AG09319 (cell line): ENCODE measurements at places on chromosomes 7 and 10.

- DNase-seq: no peak
Observed at GRCh38 chr7:107998150-107998549, 4.8 kb downstream of the LAMB1 start.

- no peak for DNase-seq
Observed at GRCh38 chr10:13636776-13637175, 50.0 kb downstream of the PRPF18 start.

DNA sequence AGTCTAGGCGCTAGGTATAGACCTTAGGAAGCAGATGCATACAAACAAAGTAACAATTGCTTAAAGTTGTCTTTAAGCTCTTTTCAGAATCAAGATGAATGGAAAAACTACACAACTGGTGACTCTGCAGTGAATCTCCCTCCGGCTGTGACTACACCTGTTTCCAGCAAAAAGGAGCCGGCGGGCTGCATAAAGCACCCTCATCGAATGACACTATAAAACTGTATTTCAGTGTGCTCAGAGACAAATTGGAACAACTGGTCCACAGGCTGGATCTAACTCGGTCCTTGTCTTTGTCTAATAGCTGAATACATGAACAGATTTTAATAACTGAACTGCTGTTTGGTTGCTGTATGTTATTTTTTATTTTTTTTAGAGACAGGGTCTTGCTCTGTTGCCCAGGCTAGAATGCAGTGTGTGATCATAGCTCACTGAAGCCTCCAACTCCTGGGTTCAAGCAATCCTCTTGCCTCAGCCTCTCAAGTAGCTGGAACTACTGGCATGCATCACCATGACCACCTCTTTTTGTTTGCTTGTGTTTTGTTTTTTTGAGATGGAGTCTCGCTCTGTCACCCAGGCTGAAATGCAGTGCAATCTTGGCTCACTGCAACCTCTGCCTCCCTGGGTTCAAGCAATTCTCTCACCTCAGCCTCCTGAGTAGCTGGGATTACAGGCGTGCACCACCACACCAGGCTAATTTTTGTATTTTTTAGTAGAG lies 64.2 kb upstream of the SVIL start:
- no peak for DNase-seq

DNA sequence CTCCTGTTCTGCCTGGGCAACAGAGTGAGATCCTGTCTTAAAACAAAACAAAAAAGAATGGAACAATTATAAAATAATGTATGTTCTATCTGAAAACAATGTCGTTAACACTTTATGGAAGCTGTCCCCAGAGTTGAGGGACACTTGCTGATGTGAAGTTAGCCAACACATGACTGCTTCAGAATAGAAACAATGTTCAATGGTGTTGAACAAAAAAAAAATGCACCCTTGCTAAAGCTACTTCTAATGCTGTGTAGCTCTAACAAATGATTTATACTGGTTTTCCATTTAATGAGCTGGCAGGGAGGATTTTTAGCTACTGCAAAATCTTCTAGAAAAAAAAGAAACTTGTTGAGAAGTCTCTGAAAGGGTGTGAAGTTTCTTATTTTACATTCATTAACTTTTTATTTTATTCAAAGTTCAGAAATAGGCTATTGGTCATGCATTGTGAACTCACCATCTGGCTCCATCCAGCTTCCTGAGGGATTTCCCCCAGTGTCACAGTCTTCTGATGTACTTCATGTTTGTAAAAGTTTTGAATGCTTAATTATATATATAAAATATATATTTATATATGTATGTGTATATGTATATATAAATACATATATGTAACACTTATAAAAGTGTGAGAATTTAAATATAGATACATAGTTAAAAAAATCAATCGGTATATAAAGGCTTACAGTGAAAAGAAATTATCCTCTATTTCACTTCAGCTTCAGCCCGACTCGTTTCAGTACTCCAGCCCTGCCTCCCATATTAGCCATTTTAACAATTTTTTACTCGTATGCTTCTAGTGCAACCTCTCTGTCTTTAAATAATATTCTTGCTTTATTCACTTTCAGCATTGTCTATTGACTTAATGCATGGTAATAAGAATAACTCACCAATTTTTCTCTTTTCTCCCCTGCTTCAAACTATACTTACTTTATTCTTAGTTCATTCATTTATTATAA lies 35.0 kb downstream of the HDAC9 start:
- DNase-seq: no peak

DNA sequence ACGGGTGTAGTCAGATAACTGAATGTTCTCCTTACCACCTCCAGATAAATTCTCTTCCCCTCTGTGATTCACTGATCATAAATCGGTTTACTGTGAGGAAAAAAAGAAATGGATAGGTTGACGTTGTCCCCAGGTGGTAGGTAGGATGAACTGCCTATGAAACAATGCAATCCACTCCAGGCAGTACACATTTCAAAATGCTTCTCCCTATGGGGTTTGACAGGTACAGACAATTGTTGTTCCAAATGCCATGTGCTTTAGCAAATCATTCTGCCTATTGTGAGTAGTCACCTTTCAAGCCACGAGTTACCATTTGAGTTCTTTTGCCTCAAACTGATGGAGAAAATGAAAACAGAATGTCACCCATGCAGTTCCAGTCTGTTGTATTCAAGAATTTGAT lies 21.8 kb downstream of the VIM start:
- no peak for DNase-seq

GRCh38 chr10:70699659-70700174 lies 27.4 kb downstream of the ADAMTS14 start:
- DNase-seq: no peak

DNA sequence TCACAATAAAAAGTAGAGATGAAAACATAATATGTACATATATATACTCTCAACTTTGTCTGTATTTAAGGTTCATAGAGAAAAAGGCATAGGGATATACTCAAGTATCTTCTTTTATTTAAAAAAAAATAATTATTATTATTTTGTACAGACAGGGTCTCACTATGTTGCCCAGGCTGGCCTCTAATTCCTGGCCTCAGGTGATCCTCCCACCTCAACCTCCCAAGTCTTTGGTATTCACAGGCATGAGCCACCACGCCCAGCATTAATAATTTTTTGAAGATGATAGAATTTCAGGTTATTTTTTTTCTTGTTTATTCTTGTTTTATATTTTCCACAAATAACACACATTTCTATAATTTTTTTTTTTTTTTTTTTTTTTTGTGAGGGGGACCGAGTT lies 113.8 kb downstream of the PLXNA4 start:
- no peak for DNase-seq

DNA sequence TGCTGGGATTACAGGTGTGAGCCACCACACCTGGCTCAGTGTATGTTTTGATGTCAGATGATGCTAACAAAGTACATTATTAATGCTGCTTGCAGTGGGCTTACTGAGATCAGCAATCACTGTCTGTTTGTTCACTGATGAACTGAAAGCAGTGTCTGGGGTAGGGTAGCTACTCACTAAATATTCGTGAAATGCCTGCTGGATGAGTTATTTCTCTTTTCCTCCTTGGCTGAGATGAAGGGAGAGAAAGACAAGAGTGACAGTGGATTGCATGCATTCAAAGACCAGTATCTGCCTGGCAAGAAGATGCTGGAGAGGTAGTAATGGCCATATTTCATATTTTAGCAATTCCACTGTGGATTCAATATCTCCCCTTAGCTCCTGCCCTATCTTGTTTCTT lies 32.3 kb downstream of the FAM107B start:
- DNase-seq: no peak

GRCh38 chr10:70459061-70459773 lies 17.7 kb upstream of the NODAL start:
- no peak for DNase-seq

DNA sequence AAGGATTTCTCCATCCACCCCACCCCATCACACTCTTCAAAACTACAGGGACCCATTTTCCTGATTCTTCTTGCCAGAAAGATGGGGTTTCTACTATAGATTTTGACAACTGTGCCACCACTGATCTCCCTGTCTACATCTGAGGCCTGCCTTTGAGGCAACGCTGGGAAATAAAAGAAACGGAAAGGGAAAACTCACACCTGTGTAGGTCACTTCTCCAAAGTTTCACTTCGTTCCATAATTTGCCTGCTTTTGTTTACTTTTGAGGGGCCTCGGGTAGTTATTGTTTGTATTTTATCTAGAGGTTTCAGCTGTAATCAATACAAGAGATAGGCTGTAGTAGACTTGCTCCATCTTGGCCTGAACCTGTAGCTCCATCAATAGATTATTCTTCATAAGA lies 56.1 kb downstream of the RAPGEF5 start:
- no peak for DNase-seq

DNA sequence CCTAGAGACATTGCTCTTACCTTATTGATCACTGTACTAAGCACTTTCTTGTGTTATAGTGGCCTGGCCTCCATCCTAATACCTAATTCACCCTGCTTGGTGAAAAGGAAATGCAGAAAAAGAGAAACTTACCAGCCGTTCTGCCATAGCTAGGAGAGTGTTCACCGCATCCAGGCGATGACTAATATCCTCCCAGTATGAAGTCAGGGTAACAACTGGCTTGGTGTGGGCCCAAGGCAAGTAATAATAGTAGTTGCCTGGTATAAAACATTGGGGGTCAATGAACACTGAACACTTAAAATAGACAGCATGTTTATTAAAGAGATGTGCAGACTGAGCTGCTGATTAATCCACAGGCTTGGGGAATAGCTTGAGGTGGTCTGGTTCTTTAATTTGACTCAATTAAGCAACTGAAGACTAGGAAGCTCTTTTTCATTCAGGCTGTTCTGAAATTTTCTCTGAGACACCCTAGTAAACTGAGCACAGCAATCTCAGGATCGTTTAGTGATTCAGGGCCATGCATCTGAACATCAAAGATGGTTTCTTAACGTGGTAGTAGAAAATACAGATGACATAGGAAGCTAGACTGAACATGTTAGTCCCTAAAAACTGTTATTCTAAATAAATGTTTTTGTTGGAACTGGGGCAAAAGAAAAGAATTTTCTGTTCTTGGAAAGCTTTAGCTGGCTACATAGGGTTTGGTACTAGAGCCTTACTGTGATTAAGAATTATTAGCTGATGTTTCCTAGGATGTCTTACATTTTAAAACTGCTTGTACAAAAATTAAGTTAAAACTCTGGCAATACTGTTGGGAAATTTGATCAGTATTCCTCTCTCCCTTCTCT lies 102.2 kb downstream of the MYOF start:
- DNase-seq: no peak

DNA sequence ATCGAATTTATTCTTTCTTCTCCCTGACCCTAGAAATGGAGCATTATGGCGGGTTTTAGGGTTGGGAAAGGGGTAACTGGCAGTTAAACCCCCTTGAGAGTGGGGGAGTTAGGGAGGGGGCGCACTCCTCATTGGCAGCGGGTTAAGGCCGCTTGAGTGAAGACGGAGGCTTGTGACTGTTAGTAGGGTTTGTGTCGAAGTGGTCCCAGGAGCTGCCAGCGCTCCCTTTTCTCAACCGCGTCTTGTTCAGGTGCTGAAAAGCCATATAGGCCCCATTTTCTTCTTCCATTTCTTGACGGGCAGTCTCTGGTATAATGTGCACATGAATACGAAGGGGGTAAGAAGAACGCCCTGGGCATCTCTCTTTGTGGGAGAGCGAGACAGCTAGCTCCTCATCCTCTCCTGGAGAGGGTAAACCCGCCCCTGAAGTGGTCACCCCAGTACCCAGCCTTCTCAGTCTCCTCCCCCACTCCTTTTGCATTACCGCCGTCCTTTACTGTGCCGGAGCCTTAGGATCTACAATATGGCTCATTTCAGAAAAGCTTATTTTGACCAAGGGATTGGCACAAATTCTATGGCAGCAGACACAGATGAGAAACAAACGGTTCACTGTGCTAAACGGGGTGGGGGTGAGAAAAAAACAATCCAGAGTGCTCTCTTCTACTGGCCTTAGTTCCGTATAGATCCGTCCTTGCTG lies 836 bp downstream of the KMT2E start:
- DNase-seq: no peak

DNA sequence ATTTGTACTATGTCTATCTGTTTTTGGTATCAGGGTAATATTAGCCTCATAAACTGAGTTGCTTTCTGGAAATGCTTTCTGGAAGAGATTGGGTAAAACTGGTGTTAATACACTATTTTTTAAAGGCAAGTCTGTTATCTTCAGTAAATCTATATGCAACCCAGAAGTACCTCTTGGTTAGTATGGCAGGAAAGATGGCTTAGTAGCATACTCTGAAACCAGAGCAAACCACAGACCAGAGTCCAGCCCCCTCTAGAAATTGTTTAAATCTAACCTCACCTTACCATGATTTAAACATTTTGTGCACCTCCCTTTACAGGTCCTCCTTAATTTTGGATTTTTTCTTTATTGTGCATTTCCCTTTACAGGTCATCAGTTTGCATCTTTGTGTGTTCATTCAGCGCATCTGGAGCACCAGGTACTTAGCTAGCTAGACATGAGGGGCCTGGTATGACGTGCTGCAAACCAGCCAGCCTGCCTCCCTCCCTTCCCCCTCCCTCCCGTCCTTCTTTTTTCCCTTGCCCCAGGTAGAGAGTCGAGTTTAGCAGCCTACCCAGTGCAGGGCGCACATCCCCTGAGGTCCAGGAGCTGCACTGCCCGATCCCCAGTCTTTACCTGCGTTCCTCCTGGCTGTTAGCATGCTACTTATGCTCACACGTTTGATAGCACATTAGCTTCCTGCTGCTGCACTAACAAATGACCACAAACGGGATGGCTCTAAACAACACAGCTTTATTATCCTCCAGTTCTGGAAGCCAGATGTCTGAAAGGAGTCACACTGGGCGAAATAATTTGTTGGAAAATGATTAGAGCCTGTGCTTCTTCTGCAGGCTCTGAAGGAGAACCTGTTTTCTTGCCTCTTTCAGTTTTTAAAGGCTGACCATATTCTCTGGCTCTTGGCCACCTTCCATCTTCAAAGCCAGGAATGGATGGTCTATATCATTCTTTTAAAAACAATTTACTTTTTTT lies 299.9 kb upstream of the HABP2 start:
- DNase-seq: no peak

DNA sequence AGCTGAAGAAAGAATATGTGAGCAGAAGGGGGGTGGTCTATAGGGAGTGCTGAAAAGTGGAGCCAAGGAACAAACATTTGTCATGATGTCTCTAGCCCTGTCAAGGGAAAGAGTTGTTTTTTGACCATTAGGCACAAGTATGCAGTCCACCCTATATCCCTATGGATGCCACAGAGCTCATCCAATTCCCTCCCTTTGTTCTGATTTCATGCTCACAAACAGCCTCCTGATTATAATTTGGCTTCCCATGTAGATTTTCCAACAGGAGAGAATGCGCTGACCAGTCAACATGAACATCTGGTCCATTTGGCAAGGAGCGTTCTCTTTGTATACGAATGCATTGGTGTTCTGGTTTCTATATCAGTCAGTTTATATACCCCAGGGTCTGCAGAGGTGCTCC lies 12.1 kb upstream of the CEP41 start:
- no peak for DNase-seq

GRCh38 chr7:36389371-36390198 lies at the start of gene ANLN:
ANLN (plus strand) TSS chr7:36389862; CDS start chr7:36390027, 165 bp downstream.
- peak; percentile 86 for DNase-seq

GRCh38 chr10:130689743-130690626 lies 553.8 kb downstream of the GLRX3 start:
- DNase-seq: no peak
